ENCODE measurements at places on chromosomes 4 and X.

- DNase-seq: no peak
Measured at GRCh38 chr4:35963974-35964515, 280.3 kb downstream of the ARAP2 start.

DNA sequence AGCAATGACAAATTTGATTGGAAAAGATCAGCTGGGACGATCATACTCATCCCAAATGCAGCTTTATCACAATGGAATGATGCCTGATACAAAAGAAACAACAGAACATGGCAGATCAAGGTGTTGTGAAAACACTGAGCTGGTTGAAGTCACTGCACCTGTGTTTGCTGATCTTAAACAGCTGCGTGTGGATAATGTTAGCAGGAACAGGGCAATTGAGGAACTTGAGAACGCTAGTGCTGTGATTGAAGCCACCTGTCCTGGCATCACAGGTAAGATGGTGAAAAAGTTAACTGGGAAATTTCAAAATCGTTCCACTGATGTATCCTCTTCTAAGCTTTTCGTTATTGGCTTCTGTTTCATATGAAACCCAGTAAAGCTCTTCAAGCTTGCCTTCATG lies 27.4 kb upstream of the SOD3 start:
- DNase-seq: no peak

- DNase-seq: no peak
Measured at GRCh38 chrX:56757327-56757726, 28.3 kb downstream of the NBDY start.

- no peak for DNase-seq
Measured at GRCh38 chr4:71268166-71268565, 70.7 kb upstream of the SLC4A4 start.

DNA sequence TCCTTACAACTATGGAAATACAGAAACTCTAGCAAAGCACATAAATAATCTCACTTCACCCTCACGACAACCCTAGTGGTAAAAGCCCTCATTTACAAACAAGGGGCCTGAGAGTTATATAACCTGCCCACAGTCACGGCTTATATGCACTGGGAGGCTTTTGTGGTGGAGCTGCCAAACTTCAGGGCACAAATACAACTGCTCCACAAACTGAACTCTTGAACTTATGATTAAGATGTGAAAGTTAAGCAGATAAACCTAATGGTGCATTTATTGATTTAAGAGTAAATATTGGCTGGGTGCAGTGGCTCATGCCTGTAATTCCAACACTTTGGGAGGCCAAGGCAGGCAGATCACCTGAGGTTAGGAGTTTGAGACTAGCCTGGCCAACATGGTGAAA lies 19.0 kb downstream of the SLC2A9 start:
- DNase-seq: no peak

DNA sequence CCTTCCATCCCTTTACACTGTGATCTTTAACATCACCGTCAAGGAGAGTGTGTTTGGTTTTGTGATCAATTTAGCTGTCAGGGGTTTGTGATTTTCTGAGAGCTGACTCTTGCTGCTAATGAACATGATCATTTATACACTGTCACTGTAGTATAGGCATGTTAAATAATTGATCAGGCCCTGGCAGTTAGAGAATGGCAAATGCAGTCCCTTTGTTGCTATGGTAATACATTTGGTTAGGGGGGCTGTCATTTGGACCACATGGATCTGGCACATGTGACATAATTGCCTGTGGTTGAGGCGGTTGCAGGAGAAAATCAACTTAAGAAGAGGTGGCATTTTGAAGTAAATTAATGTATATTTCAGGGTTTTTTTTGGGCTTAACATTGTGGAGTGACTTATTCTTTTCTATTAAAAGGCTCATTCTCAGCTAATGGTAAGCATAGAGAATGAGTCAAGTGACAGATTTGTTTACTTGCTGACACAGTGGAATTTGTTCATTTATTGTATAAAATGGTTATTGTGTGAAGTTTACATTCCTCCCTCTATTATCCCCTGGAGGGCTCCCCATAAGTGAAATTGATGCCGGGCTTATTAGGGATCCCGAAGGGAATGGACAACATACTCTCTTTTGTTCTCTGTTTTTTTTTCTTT lies 114.0 kb downstream of the FHIP1A start:
- DNase-seq: no peak

DNA sequence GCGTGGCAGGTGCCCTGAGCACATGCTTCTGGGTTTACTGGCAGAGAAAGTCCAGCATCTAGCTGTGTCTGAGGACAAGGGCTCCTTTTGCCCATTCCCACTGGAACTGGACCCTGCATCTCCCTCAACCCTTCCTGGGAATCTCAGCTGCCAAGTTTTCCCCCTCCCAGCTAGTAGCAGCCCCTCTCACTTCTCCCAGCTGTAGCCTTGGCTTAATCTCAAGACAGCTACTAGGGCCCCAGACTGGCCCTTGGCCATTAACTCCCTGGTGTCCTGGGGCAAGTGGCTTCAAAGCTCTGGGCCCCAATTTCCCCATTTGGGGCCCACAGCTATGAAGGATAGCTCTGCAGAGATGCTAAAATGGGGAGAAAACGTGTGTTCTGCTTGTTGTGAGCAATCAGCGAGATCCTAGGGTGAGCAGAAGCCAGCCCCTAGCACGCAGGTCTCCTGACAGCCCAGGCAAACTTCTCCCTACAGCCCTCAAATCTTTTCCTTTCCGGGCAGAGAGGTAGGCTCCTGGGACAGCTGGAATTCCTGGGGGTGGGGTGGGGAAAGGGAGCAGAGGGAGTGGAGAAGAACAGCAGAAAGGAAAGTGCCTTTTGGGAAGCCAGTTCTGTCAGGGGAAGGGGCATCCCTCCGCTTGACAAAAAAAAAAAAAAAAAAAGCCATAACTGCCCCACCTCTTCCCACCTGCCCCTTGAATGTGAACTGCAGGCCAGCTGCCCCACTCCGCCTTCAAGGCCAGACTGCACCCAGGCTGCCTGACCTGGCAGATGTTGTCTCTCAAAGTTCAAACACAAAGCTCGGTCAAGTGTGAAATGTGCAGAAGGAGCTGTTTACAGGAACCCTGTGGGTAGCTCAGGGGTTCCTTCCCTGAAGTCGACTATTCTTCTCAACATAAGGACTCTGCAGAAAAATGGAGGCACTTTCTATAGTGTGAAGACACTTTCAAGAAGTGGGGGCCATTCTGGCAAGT lies 16.6 kb downstream of the FGD1 start:
- DNase-seq: no peak

- DNase-seq: no peak
Measured at GRCh38 chr4:32460972-32461371, 1740.8 kb downstream of the PCDH7 start.

DNA sequence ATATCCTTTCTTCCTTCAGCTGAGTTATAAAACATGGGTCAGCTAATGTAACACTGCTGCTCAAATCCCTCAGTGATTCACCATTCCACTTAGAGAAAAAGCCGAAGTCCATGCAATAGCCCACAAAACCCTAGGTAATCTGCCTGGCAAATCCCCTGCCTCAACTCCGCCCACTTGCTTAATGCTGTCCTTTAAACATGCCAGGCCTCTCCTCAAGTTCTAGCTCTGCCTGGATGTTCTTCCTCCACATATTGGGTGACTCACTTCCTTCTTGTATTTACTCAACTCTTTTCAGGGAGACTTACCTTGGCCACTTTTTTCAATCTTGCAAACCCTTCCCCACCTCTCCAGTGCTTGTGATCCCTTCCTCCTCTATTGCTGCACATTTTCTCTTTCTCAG lies 89.8 kb downstream of the EMCN start:
- no peak for DNase-seq

GRCh38 chrX:129609395-129609794 lies 45.4 kb downstream of the APLN start:
- no peak for DNase-seq

DNA sequence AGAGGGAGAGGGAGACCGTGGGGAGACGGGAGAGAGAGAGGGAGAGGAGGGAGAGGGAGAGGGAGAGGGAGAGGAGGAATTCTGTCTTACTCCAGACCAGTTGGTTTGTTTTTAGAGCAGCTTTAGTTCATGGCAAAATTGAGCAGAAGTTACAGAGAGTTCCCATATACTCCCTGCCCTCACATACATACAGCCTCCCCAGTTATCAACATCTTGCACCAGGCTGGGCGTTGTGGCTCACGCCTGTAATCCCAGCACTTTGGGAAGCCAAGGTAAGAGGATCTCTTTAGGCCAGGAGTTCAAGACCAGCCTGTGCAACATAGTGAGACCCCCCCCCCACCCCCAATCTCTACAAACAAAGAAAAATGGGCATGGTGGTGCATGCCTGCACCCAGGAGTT lies 79.8 kb upstream of the OGT start:
- no peak for DNase-seq

DNA sequence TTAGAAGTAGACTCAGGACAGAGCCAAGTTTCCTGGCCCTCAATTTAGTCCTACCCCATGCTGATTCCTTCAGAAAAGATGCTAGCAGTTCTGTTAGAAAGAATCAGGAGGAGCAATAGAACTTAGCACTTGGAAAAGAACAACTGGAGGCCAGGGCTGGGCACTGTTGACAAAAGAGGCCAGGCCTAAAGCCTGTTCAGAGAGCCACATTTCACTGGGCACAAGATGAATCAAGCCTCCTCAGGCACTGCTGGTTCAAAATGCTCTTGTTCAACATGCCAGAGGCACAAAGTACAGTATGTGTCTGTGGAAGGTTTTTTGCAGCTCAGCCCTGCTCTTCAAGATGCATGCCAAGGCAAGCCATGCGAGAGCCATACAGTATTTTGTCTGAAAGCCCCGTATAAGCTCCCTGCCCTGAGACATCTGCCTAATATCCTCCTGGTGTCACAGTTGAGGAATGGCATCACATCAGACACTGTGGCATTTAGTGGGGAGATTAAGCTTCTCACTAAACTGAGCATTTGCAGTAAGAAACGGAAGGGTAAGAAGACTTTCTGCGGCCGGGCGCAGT lies 53.7 kb downstream of the RASL11B start:
- DNase-seq: no peak

- DNase-seq: no peak
Measured at GRCh38 chr4:82230306-82230705, 143.5 kb downstream of the HNRNPD start.

DNA sequence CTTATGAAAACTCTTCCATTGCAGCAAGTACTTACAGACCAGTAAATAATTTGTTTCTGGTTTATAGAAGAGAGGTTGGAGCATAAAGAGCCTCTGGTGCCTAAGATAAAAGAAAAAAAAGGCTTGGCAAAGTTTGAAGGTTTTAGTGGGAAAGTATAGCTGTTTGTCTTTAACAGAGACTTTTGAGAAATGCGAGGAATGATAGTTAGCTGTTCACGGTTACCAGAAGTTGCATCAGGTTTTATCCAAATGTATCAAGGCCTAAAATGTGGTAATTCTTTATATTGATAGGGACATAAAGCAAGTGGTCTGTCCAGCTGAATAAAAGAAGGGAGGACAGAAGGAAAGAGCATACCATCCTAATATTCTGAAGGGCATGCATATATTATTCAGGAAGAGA lies 29.3 kb downstream of the RAP1GDS1 start:
- DNase-seq: no peak

- DNase-seq: no peak
Measured at GRCh38 chr4:89134775-89135319, 23.5 kb downstream of the TIGD2 start.

GRCh38 chr4:37471971-37472370 lies 214.2 kb downstream of the RELL1 start:
- DNase-seq: no peak

DNA sequence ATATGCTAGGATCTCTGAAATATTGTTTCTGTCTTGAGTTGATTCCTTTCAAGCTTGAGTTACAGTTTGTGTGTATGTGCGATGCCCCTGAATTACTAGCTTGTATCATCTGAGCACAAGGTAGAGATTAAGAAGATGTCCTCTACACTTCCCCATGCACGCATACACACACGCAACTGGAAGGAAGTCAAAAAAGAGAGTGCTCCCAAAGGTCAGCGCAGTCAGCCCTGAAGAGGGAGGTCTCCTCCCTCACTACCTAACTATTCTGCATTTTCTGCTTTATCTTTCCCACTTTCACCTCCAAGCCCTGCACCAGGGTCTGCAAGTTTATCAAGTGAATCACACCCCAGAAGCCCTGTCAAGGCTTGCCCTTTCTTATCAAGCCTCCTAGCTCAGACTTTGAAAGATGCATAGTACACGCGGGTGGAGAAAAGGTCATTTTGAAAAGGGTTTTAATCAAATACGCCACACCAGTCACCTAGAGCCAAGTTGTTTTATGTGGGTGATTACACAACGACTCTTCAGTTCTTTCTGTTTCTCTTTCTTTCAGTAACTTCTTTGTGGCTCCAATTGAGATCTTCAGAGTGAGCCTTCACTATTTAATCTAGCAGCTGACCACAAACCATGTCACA lies 127.7 kb downstream of the ASB9 start:
- no peak for DNase-seq

DNA sequence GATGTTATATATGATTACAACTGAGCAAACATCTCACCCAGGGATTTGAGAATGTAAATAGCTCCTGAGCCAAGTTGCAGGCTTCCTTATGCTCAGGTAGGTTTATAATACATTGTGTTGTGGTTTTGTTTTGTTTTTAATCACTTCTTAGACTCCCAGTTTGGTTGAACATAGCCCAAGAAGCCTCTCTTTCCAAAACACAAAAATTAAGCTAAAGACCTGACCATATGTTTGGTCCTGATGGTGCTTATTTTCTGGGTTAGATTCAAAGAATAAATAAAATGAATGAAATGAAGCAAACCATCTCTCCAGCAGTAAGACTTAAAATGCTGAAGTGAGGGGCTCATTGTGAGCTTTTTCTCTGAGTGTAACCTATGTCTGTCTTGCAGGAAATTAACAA lies 93.5 kb downstream of the GRXCR1 start:
- DNase-seq: no peak

DNA sequence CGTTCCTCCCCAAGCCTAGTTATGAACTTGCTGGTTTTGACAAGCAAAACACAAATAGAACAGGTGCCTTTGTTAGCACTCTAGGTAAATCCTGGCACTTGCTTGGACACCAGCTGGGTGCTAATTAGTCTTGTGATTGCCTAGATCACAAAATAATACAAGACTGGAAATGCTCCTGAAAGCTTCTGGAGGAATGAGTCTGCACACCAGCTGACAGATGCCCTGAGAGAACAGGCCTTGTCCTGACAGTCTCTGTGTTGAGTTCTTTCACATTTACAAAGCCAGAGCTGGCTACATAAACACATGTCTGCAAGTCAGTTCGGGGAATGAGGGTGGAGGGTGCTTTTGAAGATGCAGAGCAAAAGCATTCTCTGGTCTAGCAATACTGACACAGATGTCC lies 93.8 kb downstream of the ELOVL6 start:
- no peak for DNase-seq

GRCh38 chr4:93791570-93792195 lies 36.9 kb upstream of the ATOH1 start:
- no peak for DNase-seq

GRCh38 chr4:75037252-75037651 lies 104.3 kb downstream of the PARM1 start:
- DNase-seq: no peak
